ENCODE measurements at places on chromosomes 2 and 18.

GRCh38 chr2:218202266-218202665 is 14.7 kb upstream of the ARPC2 start:
- DNase-seq: no peak

GRCh38 chr2:238892796-238893195 is 44.9 kb downstream of the TWIST2 start:
- DNase-seq: no peak

GRCh38 chr2:201906777-201907562 is 100.6 kb downstream of the CDK15 start:
- no peak for DNase-seq

- no peak for DNase-seq
Observed at GRCh38 chr18:39329496-39330275, 1764.1 kb upstream of the CELF4 start.

GRCh38 chr2:199956062-199956380 is 639 bp downstream of the MAIP1 start:
- DNase-seq: peak; percentile 7

DNA sequence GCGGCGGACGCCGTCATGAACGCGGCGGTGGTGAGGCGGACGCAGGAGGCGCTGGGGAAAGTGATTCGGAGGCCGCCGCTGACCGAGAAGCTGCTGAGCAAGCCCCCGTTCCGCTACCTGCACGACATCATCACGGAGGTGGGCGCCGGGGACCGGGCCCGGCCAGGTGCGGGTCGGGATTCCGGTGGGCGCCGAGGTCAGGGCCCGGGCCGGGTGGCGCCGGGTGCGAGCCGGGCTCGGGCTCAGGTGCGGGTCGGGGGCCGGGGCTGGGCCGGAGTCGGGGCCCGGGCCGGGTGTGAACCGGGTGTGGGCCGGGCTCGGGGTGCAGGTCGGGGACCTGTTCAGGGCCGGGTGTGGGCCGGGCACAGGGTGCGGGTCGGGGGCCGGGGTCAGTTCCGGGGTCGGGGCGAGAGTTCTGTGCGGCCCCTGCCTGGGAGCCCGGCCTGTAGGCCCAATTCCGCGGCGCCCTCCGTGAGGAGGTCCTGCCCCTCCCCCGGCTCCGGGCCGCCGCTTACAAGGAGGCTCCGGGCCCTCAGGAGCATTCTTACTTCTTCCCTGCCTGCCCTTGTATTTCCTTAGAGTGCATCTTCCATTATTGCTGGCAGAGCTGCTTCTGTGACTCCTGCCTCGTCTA is 447 bp downstream of the TRAF3IP1 start:
- DNase-seq: peak; percentile 4

DNA sequence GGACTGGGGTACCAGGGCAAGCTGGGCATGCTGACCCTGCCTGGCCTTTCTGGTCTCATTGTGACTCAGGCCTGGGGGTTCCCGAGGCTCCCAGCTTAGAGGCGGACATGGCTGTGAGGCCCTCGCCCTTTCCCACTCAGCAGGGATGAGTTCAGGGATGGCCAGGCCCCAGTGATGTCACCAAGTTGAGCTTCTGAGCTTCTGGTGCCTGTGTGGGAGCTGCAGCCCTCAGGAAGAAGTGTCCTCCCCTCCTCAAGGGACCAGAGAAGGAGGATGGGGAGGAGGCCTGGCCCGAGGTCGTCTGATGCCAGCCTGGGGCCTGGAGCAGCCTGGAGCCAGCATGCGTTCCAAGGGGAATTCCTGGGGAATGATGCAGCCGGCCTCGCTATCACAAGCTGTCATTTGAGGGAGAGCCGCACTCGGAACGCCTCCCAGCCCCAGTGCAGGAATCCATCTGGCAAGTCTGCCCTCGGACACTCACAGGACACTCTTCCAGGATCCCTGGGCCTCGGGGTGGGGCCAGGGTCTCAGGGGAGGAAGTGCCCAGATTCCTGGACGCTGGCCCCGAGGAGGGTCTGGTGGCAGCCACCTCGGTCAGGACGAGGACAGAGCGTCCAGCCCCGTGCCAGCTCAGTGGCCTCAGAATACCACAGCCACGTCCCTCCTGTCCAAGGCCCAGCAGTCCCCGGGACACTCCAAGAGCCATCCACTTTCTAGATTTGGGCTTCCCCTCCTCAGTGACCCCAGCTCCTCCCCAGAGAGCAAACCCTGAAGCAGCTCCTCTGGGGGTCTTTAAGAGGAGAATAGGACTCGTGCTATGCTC is 61.2 kb upstream of the GPC1 start:
- DNase-seq: no peak

GRCh38 chr2:76861708-76862107 is 660.5 kb downstream of the LRRTM4 start:
- DNase-seq: no peak

GRCh38 chr2:85753525-85754312 is at the start of gene ATOH8:
Gene ATOH8, plus strand, starts transcription at chr2:85753991. Its CDS starts 199 bp downstream, at chr2:85754190.
- DNase-seq: no peak

GRCh38 chr2:198811198-198811597 is 646.5 kb downstream of the SATB2 start:
- no peak for DNase-seq

DNA sequence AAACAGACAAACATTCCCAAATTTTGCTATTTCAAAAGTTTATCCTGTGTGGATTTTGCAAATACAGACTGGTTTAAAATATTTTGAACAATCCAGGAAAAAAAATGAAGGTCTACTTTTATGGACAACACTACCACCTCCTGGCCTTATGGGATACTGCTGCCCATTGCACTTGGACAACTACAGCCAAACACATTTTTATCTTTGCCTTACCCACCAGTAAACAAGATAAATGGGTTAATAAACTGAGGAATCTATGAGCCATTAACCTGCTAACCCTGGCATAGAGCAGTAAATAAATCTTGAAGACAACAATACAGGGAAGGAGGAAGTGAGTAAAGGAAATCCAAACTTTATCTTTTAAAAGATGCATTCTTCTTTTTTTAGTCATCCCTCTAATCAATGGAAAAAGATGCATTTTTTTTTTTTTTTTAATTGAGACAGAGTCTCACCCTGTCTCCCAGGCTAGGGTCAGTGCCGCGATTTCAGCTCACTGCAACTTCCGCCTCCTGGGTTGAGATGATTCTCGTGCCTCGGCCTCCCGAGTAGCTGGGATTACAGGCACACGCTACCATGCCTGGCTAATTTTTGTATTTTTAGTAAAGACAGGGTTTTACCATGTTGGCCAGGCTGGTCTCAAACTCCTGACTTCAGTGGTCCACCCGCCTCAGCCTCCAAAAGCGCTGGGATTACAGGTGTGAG is 2.1 kb upstream of the SPIRE1 start:
- peak; percentile 64 for DNase-seq

GRCh38 chr2:222033541-222033940 is 265.3 kb downstream of the PAX3 start:
- DNase-seq: no peak

DNA sequence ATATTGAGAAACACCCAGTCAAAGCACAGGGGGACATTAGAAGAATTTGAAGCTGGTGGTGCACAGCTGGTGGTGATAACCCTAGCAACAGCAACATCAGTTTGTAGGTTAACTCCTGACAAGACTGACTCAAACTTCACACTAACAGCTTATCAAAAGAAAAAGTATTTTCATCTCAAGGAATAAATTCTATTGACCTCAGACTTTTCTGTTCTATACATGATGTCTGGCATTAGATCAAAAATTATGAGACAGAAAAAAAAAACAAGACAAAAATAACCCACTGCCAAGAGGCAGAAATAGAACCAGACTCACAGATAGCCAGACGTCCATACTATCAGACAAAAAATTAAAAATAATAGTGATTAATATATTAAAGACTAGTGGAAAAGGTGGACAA is 126.1 kb downstream of the COL6A3 start:
- no peak for DNase-seq

DNA sequence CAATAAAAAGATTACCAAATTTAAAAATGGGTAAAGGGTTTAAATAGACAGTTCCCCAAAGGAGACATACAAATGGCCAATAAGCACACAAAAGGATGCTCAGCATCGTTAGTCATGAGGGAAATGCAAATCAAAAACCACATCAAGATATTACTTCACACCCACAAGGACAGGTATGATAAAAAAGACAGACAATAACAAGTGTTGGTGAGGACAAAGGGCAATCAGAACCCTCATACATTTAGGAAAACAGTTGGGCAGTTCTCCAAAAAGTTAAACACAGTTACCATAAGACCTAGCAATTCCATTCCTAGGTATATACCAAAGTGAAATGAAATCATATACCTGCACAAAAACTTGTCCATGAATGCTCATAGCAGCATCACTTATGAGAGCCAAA is 14.5 kb downstream of the CREG2 start:
- DNase-seq: no peak

GRCh38 chr2:119367472-119368099 is 809 bp downstream of the DBI start:
- DNase-seq: peak; percentile 36

GRCh38 chr18:50277942-50278341 is 3.4 kb downstream of the MBD1 start:
- no peak for DNase-seq

DNA sequence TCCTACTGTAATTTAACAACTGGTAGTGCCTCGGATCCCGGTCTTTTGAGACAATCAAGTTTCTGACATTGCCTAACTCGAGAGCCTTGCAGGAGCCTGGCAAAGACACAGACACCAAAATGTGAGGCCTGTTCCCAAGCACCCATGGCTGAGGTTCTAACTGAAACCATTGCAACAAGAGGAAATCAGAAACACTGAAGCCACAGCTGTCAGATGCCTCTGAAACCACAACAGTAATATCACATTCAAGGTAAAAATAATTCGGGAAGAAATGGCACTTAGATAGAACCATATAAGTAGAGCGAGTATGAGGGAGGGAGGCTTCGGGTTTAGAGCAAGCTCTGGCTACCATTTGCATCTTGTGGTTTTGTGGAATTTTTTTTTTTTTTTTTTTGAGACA is 285.9 kb downstream of the FBXO15 start:
- DNase-seq: no peak

- no peak for DNase-seq
Observed at GRCh38 chr2:230932556-230933511, 7.8 kb upstream of the GPR55 start.

DNA sequence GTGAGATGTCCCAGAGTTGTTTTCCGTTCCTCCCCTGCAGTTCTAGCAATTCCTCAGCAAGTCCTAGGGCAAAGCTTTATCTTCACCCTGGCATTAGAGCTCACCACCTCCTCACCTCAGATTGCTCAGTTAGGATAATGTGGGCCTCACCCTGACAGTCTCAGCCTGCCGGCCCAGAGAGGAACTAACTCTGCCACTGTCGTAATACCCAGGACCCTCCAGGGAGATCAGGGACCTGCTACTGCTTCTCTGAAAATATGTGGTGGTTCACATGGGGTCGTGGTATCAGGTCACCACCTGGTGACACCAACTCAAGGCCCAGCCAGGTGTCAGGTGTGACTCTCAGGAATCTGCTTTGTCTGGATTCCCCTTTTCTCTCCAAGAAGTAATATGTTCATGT is 120.7 kb downstream of the FEZ2 start:
- no peak for DNase-seq

- DNase-seq: no peak
Observed at GRCh38 chr18:6708890-6709289, 20.6 kb upstream of the ARHGAP28 start.

- DNase-seq: no peak
Observed at GRCh38 chr2:199973703-199974102, 18.3 kb downstream of the MAIP1 start.

DNA sequence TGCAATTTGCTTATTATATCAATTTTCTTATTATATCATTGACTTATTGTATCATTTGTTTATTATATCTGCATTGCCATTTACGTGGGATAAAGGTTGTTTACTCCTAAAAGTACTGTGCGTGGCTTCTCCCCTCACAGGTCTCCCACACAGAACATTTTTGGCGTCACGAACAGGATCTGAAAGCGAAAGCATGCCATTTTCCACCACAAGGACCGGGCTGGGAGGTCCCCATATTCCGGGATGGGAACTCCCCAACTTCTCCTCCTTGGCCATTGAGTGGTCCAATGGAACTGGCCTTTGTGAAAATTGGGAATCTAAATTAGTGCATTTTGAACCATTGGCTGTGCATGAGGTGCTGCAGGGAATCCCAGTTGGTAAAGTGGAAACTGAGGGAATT is 4.8 kb upstream of the DSG2 start:
- no peak for DNase-seq

- no peak for DNase-seq
Observed at GRCh38 chr18:5622905-5623304, 79.1 kb upstream of the EPB41L3 start.

DNA sequence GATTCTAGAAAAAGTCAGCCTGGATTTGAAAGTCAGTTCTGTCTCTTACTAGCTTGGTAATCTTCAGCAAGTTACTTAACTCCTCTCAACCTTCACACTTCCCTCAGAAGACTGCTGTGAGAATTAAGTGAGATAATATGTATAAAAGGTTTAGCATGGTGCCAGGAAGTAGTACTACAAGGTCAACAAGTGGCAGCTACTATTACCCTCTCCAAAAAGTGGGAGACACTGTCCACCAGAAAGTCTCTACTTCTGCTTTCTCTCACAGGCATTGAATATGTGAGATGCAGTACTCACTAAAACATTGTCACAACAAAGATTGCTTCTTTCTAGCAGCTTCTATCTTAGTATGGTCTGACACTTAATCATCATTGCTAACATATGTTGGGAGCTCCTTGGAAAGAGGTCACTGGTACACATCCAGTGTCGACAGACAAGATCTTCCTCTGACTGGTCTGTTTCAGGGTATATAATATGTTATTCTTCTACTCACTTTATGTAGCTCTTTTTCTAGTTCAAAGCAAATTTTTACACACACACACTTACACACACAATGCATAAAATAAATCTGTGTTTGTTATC is 47.9 kb downstream of the DOCK10 start:
- no peak for DNase-seq

- DNase-seq: no peak
Observed at GRCh38 chr2:69436596-69436937, 668 bp downstream of the NFU1 start.

GRCh38 chr2:134312482-134312881 is 58.6 kb downstream of the MGAT5 start:
- DNase-seq: no peak

DNA sequence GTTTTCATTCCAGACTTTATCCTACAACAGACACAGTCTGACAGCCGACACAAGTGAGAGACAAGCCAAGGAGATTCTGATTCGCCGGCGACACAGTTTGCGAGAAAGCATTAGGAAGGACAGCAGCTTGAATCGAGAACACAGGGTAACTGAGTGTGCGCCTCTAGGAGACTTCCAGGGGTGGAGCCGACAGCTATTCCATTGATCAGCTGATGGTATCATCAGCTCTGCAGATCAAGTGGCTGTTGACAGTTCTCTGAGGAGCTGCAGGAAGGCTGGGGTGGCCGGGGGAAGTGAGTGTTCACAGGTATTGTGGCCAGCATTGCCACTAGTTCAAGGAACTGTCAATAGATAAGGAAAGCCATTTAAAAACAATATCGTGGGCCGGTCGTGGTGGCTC is 57.3 kb upstream of the TMEM182 start:
- DNase-seq: no peak

- no peak for DNase-seq
Observed at GRCh38 chr2:206840999-206841398, 75.6 kb downstream of the FASTKD2 start.

- DNase-seq: no peak
Observed at GRCh38 chr2:71073475-71073874, 5.0 kb downstream of the NAGK start.

Data from CD4-positive, alpha-beta T cell treated with Interleukin-10 for 1 hour (primary cell).